ENCODE measurements at places on chromosomes 16 and 17.

- peak; percentile 50 for DNase-seq
Measured at GRCh38 chr16:24568392-24568791, 29.0 kb downstream of the RBBP6 start.

GRCh38 chr17:8785547-8786413 is 13.4 kb downstream of the MFSD6L start:
- DNase-seq: no peak

DNA sequence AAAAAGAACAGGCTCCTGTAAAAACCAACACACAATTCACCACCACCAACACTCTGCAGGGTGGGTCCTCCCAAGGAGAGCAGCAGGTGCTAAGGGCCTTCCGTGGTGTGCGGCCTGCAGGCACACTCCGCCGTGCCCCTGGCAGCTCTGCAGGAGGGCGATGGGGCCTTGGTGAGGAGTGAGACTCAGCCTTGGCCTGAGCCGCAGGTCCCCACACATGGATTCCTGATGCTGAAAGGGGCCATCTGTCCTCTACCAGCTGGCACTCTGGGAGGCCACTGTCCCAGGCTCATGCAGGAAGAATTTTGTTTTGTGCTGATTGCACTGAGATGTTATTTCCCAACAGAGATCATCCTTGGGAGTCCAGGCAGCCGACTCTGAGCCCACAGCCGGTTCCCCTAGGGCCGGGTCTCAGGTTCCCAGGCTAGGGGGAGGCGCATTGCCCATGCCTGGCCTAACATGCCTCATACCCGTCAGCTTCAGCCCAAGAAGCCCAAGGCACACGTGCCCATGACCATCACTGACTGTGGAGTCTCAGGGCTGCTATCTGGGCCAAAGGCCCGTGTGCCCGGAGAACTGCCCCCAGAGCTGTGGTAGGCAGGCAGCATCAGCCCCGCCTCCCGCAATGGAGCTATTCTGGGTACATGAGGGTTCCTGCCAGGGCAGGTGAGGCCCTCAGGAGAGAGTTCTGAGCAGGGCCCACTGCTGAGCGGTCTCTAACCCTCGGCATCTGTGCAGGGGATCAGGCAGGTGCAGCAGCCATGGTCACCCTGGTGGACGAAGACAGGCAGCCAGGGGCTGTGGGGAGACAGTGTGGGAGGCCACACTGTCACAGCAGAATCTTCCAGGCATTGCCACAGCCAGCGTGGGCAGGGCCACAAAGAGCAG is 97.9 kb upstream of the ZNF469 start:
- peak; percentile 88 for DNase-seq

DNA sequence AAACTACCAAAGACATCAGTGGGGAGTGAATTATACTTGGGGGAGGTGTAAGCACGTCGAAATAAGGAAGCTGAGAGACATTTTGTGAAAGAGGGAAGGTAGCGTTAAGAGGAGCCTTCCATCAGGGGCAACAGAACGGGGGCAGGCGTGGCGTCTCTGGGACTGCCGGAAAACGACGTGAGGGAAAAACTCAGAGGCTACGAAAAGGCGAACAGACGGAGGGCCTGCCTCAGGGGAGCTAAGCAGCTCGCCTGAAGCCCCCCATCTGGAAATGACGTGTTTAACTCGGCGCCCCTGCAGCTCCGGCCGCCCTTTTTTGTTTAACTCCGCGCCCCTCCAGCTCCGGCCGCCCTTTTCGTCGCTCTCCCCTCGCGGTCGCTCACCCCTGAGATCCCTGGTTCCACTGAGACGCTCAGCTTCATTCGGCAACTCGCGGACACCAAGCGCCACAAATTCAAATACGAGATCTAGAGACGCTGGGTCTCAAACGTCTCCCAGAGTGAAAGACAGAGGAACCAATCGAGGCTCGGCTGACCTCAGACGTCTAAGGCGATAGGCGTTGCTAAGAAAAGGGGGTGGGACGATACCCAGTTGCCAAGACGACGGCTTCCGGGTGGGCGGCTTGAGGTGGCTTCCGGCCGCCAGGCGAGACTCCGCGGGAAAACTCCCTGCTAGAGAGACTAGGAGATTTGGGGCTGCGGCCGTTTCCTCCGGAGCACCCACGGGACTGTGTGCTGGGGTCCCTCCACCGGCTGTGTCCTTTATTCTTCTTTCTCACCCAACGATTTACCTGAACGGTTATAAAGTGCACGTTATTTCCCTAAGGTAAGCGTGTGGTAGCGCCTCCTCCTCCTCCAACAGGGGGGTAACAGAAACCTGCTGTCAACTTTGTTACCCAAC is 383.2 kb downstream of the ZFHX3 start:
- DNase-seq: peak; percentile 99

DNA sequence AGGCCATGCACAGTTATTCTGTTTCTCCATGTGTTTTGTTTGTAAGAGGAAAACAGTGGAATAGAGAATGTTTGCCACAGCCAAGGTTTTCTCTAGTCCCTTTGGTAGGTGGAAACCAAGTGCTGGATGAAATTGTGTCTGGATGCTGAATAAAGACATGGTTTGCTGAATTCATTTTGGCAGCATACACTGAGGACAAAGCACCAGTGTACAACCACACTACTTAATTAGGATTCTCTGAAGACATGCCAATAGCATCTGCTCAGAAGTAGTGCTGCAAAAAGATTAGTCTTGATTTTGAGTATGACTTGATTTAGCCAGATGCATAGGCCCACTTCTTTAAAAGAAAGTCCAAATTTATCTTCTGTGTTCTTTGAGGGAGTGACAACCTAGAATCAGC is 230.5 kb upstream of the CACNG5 start:
- DNase-seq: no peak

DNA sequence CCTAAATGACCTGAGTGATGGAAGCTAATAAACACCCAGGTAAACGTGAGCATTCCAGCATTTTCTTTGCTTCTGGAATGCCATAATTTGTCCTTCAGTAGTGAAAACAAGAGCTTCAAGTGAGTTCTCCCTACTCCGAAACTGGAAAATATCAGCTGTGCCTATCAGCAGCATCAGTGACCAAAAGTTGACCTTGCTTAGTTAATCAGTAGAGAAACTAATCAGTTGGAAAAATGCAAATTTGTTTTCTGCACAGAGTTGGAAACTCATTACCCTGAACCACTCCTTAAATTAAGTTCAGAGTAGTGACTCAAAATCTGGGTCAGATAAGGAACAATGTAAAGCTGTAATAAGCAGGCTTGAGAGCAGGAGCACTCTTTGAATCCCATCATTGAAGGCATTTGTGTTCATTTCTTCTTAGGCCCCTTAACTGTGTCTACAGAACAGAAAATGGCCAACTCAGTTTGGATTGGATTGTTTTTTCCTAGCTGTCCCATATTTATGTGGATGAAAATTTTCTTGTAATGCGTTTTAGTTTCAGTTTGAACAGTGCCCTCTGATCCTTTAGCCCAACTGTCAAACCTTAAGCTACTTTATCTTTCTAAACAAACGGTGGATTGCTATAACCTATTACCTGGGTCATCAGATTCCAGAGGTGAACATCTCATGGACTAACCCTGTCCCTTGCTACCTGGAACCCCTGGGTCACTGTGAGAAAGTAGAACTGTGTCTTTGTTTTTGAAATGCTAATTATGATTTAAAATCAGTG is 290.4 kb downstream of the TOX3 start:
- DNase-seq: no peak

- no peak for DNase-seq
Measured at GRCh38 chr16:66197668-66198278, 168.7 kb upstream of the CDH5 start.

GRCh38 chr16:1763521-1764511 is 7.5 kb downstream of the NME3 start:
- DNase-seq: peak; percentile 24

DNA sequence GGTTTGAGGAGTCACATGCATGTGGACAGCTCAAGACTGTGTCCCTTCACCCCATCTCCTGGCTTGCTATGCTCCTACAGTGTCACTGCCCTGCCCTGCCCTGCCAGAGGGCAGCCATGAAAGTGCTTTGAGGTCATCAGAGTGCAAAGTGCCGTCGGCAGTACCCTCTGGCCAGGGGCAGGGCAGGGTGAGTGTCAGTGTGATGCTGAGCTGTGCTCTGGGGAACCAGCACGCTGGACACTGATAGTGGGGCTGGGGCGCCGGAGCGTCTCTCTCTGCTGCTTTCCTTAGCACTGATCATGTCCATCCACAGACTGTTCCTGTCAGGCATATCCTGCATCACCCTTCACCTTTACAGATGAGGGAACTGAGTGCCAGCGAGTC is 1.6 kb upstream of the SPATA32 start:
- DNase-seq: no peak

DNA sequence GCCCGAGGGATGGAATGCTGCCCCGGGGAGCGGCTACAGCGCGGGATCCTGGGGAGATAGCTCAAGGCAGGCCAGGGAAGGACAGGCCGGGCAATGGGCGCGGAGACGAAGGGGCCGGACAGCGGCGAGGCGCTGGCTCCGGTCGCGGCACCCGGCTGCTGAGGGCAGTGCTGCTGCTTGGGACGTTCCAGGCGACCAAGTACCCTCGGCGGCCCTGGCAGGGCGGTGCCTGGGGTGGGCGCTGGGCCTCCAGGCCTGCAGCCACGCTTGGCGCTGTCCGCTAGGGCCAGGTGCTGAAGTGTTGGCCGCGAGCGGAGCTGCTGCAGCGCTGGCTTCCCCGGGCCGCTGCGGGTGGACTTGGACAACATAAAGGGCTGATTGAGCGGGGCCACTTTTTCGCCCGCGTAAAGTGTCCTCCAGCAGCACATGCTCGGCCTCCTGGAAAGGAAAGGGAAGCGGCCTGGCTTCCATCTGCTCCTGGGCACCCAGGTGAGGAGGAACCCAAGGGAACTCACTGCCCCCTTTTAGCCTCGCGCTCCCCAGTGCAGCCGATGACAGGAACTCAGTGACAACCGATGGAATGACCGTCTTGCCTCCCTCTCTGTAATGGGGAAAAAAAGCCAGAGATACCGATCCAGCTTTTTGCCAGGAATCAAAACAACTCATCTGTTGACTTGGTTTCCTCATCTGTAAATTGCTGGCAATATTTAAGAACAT is 23.7 kb downstream of the CLEC3A start:
- DNase-seq: no peak

DNA sequence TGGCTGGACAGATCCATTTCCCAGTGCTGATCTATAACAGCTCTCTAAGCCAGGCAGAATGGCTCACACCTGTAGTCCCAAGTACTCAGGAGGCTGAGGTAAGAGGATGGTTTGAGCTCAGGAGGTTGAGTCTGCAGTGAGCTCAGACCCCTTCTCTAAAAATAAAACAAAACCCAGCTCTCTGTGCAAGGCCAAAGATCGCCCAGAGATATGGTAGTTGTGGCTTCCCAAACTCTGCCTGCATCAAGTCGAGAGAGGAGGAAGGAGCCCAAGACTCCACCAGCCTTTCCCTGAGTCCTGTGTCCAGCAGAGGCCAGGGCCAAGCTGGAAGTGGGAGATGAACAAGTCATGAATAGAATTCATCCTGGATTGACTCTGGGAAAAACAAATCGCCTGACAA is 88.8 kb downstream of the TMEM132E start:
- DNase-seq: no peak

GRCh38 chr17:1641065-1641403 is 4.5 kb downstream of the SCARF1 start:
- DNase-seq: no peak

DNA sequence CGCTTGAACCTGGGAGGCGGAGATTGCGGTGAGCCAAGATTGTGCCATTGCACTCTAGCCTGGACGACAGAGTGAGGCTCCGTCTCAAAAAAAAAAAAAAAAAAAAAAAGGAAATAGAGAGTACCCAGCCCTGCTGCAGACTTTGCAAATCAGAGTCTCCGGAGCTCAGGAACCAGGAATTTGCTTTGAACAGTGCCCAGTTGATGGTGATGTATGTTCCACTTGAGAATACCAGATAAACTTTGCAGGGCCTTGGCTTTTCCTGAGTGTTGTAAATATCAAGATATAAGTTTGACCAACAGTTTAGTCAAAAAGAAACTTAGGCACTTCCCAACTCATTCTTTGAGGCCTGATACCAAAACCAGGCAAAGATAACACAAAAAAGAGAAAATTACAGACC is 30.6 kb upstream of the MAP3K14 start:
- DNase-seq: no peak

DNA sequence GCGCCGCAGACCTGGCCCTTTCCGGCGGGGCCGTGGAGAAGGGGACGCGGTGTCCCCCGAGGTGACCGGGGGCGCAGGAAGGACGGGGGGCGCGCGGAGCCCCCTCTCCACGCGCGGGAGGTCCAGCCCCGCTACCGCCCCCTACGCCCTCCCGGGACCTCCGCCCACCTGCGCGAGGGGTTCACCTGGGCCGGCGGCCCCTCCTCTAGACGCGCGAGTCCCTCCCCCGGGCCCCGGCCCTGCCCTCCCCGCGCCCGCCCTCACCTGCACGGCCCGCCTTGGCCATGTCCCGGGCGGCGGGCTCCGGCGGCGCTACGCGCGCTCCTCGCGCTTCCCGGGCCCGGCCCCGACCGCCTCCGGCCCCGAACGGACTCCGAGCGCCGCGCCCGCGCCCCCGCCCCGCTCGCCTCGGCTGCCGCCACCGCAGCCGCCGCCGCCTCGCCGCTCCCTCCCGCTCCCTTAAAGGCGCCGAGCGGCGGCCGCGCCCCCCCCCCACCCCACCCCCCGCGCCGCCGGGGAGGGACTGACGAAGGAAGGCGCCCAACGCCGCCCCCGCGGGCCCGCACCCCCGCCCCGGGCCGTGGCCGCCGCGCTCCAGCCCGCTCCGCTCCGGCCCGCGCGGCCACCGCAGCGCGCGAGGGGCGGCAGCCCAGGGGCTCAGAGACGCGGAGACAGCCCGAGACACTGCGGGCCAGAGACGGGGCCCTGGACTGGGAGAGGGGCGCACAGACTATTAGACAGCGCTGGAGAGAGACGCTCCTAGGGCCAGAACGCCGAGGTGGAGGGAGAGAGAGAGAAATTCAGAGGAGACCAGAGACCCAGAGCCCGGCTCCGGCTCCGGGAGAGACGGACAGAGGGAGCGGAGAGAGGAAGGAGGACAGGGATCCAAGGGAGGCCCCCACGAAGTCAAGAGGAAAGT is at the start of gene PITPNM3:
Gene PITPNM3 (minus strand): TSS at position 435 of the 919 bp plus-strand sequence. CDS start 149 bp downstream, at position 286.
- no peak for DNase-seq

DNA sequence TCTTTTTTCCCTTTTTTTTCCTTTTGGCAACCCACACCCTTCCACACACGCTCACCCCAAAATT is at the start of gene NLK:
Gene NLK (plus strand): TSS at position 21 of the 64 bp plus-strand sequence. CDS start 197 bp downstream, outside the sequence.
- no peak for DNase-seq

GRCh38 chr16:29687755-29688154 is 8.8 kb downstream of the QPRT start:
- DNase-seq: no peak

DNA sequence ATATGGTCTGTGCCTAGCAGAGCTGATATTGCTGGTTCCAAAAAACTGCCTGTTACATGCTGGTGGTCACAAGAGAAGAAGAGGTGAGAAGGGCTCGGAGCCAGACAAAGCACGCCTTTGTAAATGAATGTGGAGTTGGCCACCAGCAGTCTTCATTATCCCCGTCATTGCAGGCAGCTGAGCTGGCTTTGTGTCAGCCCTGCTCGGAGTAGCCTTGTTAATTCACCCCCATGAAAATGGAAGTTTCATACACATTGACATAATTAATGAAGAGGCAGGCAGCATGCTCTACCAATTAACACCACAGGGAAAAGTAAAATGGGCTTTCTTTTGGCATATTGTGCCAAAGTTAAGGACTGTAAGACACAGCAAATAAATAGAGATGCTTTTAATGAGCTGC is 113.7 kb upstream of the RBFOX1 start:
- DNase-seq: no peak

GRCh38 chr17:73539166-73539565 is 105.1 kb downstream of the SDK2 start:
- peak; percentile 56 for DNase-seq

- DNase-seq: no peak
Measured at GRCh38 chr16:51670527-51670926, 519.5 kb upstream of the SALL1 start.

GRCh38 chr17:44247440-44247841 is 20.5 kb downstream of the SLC4A1 start:
- no peak for DNase-seq

Measured in NCI-H524 (cell line).